ENCODE measurements at places on chromosomes 5 and 9.

DNA sequence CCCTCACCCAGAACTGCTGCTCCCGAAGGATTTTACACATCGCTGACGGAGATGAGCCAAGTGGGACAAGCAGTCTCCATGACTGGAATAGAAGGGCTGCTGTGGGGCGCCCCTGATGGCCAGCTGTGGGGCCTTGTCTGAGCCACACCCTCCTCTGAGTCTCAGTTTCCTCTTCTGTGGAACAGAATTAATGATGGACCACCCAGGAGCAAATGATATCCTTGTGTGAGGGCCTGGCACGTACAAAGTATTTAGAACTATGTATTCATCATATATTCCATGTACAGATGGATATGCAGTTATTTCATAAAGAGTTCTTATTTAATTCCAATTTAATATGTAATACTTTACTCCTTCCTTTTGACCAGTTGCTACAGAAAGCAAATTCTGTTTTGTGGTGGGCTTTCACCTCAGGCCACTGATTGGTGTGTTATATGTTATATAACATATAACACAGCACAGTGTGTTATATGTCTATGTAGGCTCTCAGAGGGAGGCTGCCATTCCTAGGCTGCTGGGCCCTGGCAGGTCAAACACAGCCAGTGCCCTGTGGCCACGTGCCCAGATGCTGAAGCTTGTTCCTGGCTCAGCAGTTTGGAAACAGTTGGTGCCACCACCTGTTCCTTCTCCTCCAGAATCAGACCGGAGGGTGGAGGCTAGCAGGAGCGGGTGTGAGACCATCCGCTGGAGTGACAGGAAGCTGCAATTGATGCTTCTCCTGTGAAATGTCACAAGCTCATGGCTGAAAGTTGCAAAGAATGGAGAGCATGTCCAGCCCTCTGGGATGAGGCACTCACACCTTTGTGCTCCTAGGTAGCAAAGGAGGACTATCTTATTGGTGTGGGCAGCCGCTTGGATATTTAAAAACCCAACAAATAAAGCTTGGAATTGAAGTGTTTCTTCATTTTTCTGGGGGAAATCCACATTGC, 4.4 kb upstream of the FGD3 start:
- no peak for DNase-seq

DNA sequence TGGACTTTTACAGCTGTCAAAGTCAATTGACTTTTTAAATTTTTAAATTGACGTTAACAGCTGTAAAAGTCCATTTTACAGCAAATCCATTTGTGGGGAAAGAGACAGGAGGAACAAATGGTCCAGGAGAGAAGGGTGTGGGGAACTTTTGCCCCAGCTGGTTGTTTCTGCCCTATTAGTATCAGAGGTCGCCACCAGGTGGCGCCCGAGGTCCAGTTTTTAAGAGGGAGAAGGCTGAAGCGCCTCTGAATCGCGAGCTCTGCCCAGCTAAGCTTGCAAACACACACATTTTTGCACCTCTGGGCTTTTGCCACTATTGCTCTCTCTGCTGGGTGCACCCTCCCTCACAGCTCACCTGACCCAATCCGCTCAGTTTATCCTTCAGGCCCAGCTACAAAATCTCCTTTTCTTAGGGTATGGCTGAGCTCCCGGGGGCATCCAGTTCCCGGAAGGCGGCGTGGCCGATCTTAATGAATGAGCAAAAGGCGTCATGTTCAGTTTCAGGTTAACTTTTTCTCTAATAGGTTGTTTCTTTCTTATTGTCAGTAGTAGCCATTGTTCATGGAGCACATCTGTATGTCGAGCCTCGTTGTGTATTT, 6.3 kb upstream of the TTLL11 start:
- no peak for DNase-seq

- no peak for DNase-seq
Observed at GRCh38 chr9:27800159-27800558, 226.9 kb upstream of the C9orf72 start.

DNA sequence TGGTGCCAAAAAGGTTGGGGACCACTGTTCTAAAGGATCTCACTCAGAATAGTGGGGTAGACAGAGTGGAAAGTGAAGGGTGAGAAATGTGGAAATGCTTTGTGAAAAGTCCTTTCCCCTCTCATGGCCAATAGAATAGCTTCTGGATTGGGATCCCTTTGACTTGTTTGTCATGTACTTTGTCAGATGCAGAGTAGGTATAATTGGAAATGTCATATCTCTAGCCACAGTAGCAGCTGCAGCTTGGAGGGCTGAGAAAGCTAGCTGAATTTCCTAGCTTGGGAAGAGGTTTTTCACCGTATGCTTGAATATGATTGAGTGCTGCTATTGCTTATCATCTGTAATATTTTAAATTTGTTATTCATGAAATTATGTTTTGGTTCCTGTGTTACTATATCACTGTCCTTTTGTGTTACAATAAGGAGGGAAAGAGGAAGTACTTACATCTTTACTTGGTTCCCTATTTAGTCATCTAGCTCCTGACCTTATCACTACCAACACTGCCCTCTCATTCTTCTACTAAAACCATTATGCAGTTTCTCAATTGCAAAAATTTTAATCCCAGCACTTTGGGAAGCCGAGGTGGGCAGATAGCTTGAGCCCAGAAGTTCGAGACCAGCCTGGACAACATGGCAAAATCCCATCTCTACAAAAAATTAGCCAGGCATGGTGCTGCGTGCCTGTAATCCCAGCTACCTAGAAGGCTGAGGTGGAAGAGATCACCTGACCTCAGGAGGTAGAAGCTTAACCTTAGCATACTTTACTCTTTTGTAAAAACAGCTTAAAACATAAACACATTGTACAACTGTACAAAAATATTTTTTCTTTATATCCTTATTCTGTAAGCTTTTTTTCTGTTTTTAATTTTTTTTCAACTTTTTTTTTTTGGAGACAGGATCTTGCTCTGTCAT, 12.4 kb downstream of the SLC30A5 start:
- DNase-seq, result no peak

DNA sequence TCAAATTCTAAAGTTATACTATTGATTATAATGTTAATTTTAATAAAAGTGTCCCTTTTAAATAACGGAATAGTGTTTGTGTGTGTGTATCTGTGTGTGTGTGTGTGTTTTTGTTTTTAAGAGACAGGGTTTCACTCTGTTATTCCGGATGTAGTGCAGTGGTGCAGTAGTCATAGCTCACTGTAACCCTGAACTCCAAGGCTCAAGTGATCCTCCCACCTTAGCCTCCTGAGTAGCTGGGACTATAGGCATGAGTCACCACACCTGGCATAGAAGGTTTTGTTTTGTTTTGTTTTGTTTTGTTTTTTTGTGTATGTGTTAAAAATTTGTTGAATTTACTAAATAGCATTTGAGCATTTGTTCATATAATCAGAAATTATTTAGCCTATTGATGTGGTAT, 64.6 kb downstream of the YTHDC2 start:
- no peak for DNase-seq

DNA sequence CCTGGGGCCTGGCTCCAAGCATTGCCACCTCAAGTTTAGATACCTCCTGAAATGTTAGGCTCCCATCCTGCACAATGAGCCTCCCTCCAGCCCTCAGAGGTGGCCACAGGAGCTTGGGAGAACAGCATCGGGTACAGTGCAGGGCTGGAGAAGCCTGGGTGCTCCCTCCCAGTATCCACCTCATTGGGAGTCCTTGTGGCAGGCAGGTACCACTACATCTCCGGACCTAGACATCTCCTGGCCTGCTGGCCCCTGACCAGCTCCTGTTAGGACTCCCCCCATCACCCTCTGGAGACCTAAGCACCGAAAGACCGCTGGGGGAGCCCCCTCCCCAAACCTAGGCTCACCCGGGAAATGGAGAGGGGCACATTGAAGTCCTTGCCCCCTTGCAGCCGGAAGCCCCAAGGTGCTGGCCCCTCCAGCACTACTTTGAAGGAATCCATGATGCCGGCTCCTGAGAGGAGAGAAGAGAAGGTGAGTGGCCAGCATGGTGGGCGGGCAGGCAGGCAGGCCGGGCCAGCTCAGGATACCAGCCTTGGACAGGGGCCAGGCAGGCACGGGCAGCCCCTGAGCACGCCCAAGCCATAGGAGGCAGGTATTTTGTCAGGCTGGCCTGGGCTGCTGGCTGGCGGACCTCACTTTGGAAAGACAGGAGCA, 1.2 kb downstream of the PDLIM7 start:
- DNase-seq, result no peak

GRCh38 chr9:13932528-13933267, 381.2 kb downstream of the NFIB start:
- DNase-seq, result no peak
